Inflammatory macrophage (primary cell): ENCODE measurements at places on chromosomes 5 and 9.

DNA sequence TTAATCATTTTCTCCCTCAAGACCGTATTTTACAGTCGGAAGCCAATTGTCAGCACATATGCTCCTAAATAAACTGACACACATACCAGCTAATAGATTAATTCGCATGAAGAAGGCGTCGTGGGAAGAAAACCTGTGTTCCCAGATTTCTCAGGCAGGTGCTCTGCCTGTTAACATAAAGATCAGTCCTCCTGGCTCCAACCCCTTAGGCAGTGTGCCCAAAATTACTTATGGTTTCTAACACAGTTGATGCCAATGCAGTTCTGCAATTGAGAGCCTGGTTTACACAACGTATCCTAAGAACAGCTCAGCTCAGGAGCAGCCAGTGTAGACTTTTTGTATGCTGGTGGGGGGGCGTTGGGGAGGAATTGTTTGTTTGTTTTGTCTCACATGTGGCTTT is 208.3 kb downstream of the ENC1 start:
- peak; percentile 48 for DNase-seq

DNA sequence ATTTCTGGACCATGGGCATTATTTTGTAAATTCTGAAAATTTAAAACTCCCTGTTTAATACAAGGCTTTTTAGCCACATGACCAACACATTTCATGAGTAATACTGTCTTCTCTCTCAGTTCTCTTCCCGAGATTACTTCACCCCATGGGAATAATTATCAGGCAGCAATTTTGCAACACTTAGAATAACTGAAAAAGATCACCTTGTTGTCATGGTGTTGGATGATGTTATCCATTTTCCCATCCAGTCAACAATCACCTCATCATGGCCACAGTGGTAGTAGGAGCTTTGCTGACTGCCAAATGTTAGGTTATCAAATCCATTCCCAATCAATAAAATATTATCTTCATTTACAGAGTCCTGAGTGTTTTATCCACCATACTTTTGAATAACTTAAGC is 354.9 kb upstream of the ISL1 start:
- DNase-seq: no peak

GRCh38 chr9:20379804-20380225 is 242.5 kb downstream of the MLLT3 start:
- DNase-seq: no peak

GRCh38 chr5:11981986-11982385 is 77.7 kb upstream of the CTNND2 start:
- DNase-seq: no peak

DNA sequence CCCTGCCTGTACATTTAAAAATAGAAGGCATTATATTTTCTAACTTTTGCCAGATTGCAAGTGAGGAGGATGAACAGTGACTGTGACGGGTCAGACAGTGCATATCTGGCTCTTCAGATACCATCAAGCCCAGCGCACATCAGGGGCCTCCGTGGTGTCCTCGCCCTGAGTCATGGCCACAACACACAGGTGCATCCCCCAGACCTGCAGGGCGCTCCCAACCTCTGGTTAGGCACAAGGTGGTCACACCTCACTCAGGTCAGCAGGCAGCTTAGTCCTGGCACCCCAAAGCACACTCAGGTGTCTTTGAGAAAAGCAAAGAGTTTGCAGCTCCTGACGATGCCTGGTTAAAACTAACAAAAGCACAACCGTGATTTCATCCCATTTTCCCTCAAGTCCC is 28.6 kb downstream of the IRX2 start:
- DNase-seq: no peak

DNA sequence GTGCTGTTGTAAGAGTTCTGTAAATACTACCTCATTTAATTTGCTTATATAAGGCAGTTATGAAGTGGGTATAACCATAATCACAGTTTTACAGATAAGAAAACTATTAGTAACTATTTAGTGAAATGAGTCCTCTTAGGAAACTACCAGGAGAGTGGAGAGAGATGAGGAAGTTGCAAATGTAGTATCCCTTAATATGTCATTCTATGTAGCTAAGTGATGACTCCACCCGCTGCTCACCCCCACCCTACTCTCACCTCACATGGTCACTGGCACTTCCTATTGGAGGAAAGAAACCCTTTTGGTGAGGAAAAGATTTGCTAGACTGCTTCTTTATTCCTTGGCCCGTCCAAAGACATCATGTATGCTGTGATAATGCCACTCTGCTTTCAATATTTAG is 241.8 kb upstream of the SLC24A2 start:
- DNase-seq: no peak

GRCh38 chr9:76004526-76004925 is 114.1 kb downstream of the PCSK5 start:
- DNase-seq: no peak

DNA sequence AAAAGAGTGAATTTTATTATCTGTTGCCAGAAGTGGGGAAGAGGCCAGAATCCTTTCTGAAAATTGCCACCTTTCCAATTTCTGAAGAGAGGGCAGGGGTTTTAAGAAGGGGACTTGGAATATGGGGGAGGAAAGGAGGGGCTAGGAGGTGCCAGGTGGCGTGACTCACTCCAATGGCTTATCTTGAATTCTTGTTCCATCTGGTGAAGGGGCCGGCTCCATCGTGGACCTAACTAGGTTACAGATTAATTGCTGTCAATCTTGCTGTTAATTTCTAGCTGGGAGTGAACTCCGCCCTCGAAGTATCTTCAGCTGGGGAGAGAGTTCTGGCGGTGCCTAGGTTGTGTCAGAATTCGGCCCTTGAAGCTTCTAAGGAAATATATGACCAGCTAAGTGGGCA is 138.7 kb downstream of the YTHDC2 start:
- DNase-seq: no peak

GRCh38 chr9:6598249-6598725 is 47.2 kb downstream of the GLDC start:
- no peak for DNase-seq

GRCh38 chr9:133897675-133898074 is 94.4 kb downstream of the VAV2 start:
- no peak for DNase-seq

- DNase-seq: no peak
Observed at GRCh38 chr9:21155501-21155900, 11.0 kb downstream of the IFNA21 start.

DNA sequence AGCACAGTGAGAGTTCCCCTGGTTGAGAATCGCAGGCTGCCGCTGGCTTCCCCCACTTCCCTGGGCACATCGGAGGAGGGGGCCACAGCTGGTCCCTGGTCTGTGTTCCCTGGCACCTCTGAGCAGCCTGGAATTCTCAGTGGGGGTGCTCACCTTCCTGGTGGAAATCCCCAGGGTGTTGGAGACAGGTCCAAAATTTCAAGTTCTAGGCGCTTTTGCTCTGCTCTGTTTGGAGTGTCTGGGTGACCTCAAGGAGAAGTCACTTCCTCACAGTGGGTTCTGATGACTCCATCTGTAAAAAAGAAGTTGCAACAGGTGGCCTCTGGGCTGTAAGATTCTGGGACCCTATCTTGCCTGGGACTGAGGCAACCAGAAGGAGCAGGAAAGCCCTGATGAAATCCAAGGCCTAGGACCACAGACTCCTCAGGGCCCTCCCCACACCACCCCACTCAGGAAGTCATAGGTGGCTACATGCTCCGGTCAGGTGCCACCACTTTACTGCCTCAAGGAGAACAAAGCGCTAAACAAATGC is at the start of gene TRAF1:
Gene TRAF1, minus strand, starts transcription at position 400 of the 532 bp plus-strand sequence. CDS start 721 bp downstream, outside the sequence.
- DNase-seq: peak; percentile 46

DNA sequence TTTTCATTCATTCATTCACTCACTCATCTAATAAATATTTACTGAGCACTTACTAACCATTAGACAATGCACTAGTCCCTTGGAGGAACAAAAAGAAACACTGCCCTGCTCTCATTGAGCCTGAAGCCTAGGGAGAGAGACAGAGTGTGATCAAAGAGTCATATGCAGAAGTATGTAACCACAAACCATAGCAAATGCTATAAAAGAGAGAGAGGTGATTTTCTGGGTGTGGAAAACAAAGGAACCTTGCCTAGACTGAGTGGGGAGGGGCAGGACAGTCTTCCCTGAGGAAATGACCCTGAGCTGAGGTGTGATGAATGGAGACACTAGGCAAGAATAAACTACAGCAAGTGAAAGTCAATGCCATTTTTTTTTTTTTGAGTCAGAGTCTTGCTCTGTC is 10.8 kb upstream of the ADRA1B start:
- DNase-seq: peak; percentile 23

DNA sequence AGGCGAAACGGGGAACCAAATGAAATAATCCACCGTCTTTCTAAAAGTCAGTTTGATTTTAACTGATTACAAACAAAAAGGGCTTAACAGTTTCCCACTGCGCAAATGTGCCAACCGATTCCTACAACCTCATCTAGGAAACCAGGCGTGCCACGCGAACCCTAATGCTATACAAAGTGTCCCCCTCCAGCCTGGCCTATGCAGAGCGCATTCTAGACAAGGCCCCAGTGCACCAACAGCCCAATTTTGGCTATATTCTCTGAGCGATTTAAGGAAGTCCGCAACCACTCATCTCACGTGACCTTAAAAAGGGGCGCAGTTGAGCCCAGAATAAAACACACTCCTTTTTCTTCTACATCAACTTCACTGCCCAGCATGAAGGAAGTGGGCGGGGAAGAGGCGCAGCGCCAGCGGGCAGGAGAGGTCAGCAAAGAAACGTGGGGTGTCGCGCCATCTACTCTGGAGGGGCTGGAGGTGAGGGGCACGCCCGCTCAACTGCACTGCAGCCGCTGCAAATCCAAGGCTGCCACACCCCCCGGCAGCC is 779 bp downstream of the FAM13B start:
- peak; percentile 86 for DNase-seq

- no peak for DNase-seq
Observed at GRCh38 chr9:128607642-128608350, 48.9 kb downstream of the DYNC2I2 start.

DNA sequence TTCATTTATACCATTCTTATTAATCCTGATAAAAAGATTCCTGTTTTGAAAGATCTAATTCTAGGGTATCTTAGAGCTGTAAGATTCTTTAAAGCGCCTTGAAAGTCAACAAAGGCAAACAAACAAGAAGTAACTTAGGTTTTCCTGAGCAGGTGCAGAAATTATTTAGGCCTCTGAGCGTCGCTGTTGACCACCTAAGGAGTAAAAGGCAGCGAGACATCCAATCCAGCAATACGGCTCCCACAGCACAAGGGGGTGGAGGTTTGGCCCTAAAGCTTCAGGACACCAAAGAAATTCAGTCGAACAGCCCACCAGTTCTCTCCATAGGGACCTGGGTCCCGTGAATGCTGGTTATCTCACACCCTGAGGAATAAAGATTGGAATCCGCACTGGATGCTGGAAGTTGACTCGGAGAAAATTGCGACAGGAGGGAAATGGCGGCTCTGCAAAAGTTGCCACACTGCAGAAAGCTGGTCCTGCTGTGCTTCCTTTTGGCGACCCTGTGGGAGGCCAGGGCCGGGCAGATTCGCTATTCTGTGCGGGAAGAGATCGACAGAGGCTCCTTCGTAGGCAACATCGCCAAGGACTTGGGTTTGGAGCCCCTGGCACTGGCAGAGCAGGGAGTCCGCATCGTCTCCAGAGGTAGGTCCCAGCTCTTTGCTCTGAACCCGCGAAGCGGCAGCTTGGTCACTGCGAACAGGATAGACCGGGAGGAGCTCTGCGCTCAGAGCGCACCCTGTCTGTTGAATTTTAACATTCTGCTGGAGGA is at the start of gene PCDHGA2:
Gene PCDHGA2, plus strand, starts transcription at position 223 of the 769 bp plus-strand sequence.
- DNase-seq: peak; percentile 6
